ENCODE measurements at places on chromosomes 12 and 14.

DNA sequence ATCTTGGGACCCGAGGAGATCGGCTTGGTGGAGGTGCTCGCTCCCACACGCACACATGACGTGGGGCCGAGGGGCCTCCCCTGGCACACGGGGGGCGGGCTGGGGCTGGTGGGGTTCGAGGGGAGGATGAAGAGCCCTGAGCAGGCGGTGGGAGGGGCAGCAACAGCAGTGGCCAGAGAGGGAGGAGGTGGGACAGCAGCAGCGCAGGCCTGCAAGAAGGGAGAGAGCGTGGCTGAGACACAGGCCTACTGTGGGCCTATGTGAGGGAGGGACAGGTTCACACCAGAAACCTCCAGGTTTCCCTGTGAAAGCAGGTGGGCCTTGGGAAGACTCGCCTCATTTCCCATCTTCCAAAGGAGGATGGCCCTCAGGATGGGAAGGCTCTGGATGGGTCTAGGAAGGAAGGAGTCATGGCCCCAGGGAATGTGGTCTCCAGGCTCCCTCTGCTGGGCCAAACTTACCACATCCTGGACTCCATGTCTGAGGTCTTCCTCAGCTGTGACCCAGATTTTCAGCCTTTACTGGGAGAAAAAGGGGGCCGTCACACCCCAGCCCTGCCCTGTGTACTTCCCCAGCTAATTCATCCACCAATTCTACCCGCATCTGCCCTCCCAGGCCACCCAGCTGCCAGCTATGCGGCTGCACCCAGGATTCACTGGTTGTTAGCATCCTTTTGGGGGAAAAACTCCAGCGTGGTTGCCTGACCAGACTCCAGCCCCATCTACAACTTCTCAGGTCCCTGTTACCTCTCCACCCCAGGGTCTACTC lies 2.8 kb downstream of the PIANP start:
- no peak for DNase-seq

- no peak for DNase-seq
Observed at GRCh38 chr12:132170094-132170636, 25.9 kb downstream of the NOC4L start.

DNA sequence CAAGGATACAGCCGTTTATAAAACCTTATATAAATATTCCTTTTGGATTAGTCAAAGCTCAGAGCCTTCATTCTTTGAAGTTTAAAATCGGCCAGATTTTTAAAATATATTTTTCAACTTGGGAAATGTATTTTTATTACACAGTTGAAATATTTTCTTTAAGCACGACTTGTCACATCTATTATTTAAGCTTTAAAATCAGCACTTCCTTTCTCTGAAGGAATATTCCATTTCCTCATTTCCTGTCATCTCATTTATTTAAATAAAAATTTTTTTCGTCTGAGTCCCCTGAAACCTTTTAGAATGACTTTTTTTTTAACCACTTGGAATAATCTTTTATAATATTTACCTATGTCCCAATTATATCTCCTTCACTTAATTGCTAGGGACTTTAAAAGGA lies 107.5 kb upstream of the PDE3A start:
- DNase-seq = no peak

GRCh38 chr14:94494085-94494484 lies 15.2 kb downstream of the SERPINA12 start:
- DNase-seq = no peak

DNA sequence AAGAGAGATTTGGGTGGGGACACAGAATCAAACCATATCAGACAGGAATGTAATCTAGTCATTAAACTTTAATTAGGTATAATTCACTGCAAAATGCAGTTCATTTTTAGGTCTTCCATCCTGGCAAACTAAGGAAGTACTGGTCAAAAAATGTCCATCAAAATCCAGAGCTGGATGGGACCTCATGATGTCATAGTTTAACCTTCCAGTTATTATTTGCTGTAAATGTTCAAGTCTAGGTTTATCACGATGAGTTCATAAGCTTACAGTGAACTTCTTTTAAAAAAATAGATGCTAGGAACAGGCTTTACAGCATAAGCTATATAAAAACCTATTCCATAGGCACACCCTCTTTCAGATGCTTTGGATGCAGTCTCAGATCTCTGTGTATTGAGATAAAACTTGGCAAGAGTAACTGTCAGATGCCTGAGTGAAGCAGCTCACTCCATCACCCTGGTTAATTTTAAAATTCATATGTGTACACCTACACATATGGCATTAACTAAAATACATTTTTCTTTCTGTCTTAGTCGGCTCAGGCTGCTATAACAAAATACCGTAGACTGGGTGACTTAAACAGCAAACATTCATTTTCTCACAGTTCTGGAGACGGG lies 7.9 kb downstream of the SSPN start:
- DNase-seq = no peak

DNA sequence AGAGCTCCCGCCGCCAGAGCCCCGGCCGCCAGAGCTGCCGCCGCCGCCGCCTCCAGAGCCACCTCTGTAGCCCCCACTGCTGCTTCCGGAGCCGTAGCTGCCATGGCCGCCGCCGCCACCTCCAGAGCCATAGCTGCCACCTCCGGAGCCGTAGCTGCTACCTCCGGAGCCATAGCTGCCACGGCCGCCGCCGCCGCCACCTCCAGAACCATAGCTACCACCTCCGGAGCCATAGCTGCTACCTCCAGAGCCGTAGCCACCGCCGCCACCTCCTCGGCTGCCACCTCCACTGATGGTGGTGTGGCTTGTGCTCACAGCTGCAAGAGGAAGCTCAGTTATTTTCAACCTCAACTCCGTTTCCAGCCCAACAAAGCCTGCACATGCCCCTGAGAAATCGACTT lies 4.9 kb downstream of the KRT1 start:
- DNase-seq = no peak

GRCh38 chr14:54935958-54936357 lies 33.3 kb upstream of the GCH1 start:
- no peak for DNase-seq

DNA sequence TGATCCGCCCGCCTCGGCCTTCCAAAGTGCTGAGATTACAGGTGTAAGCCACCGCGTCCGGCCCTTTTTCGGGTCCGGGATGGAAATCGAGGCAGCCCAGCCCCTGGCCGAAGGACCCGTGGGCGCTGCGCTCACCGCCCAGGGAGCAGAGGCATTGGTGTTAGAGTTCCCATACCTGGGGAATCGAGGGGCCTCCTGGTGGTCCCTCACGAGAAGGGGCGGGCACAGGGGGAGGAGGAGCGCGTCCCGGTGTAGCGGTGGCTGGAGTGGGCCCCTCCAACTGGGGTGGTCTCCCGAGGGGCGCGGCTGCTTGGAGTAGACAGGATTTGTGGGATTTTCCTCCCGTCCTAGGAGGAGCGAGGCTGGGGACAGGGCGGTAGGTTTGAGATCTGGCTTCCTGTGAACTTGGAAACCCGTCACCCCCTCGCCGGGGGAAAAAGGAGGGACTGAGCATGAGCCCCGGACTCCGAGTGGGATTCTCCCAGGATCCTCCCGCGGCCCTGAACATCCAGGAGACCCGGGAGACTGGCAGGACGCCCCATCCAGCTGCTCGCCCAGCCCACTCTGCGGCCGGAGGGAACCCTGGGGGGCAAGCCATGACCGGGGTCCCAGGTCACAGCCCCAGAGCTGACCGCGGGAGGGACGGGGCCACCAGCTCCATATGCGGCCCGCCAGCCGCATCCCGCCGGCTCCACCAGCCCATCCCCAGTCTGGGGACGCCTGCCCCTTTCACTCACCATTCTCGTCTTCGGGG lies 70.9 kb downstream of the ASCL4 start:
- no peak for DNase-seq

- DNase-seq = peak; percentile 74
Observed at GRCh38 chr12:49055978-49056754, 4.4 kb downstream of the KMT2D start.

- DNase-seq = peak; percentile 32
Observed at GRCh38 chr14:34592623-34593022, 37.3 kb downstream of the SNX6 start.

- no peak for DNase-seq
Observed at GRCh38 chr12:89151536-89151935, 200.8 kb downstream of the DUSP6 start.

DNA sequence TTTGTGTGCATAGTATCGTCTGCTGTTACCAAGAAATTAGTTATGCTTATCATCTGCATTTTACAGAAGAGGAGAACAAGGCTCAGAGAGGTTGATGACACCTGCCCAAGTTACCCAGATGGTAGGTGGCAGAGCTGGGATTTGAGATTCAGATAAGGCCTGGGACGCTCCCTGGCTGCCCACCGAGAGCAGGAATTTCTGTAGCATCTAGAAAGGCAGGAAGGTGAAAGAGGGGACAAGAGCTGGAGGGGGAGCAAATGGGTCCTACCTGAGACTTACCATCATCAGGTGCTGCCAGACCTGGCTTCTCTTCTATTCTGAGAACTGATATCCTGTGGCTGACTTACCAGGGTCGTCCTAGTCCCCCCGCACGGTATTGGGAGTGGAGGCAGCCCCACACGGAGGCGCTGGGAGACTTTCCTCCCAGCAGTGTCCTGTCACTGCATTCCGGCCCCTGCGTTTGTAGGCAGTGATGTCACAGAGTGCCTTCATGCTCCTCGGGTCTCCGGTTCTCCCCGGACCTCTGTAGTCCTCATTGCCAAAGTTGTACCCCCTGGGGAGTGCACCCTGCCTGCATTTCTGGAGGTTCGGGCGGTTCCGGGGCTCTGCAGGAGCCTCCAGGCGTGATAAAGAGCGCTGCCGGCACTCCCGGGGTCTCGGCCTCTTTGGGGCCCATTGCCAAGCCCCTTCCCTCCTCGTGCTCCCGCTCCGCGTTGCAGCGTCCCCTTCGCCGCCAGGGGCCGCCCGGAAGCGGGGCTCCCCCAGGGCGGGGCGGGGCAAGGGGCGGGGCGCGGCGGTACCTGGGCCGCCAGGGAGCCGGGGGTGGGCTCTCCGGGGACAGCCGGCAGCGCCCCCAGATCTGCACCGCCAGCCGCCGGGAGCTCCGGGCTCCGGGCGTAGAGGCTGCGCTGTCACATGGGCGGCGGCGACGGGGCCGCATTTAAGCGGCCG lies at the start of gene CABP1:
Gene CABP1 (plus strand): TSS at position 856 of the 951 bp plus-strand sequence. CDS start 60 bp downstream, at position 916.
- DNase-seq = no peak

- no peak for DNase-seq
Observed at GRCh38 chr12:102879144-102879763, 37.8 kb downstream of the PAH start.

DNA sequence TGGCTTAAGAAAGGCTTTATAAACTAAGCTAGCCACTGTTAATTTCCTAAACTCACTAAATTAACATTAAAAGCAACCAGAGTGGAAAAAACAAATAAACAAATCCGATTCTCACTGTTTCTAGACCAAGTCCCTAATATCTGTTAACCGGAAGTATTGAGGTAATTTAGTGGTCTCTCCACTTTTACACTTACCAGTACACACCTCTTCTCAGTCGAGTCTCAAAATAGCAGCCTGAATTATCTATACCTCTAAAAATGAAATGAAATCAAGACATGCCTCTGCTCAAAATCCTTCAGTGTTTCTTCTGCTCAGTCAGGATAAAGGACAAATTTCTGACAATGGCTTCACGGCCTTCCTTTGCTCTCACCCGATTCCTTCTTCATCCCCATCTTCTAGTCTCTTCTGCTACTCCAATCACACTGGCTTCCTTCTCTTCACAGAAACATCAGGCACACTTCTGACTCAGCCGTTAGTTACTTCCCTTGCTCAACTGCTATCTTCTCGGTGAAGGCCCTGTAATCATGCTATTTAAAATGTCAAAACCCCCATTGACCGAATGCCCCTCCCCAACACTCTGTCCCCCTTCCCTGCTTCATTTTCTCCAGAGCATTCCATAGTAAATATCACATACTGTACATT lies 161.3 kb downstream of the KITLG start:
- DNase-seq = no peak

GRCh38 chr12:27541031-27541719 lies 17.2 kb downstream of the PPFIBP1 start:
- no peak for DNase-seq

- DNase-seq = peak; percentile 77
Observed at GRCh38 chr12:42237052-42237852, 796 bp downstream of the YAF2 start.

DNA sequence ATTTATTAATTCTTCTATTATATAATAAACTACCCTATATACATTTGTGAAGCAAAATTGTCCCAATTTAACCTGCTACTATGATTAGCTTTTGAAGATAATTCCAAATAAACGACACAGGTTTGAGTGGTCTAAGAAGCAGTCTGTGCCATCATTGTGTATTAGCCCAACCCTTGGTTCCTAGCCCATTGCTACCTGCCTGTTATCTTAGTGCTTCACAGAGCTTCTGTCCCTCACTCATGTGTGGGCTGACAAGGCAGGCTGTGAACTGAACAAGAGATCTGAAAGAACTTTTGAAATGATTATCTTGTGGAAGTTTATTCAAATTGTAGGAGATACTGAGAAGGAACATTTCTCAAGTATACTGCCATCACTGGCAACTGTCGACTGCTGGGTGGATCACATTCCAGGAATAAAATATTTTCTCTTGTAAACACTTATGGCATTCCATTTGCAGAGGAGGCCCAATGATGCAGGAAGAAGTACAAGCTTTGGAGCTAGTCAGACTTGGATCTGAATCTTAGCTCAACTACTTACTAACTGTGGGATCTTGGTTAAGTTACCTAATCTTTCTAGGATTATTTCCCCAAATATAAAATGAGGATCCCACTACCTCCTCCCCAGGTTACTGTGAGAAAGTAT lies 7.8 kb upstream of the MTERF2 start:
- no peak for DNase-seq

DNA sequence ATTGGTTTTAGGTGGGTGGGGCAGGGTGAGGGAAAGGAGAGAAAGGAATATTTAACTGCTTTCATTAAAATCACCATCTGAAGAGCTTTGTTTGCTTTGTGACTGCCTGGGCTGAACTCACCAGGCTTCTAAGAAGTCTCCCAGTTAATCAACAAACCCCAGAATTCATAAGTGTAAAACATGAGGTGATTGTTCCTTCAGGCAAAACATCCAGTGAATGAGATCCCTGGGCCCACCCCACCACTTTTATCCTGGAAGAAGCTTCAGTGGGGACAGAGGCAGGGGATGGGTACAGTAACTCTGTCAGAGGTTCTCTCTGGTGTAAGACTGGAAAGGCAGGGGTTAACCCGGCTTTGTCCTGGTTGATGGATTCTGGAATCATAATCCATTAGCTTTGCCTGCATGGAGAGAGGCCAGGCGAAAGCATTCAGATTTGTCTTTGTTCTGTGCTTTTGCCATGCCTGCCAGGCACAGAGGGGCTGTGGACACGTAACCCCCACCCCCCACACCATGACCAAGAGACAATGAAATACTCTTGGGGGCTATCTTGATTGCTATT lies 16.7 kb downstream of the PDE1B start:
- no peak for DNase-seq
